Tibial artery (tissue), 4 donors: ENCODE measurements at places on chromosomes 13 and 19.

DNA sequence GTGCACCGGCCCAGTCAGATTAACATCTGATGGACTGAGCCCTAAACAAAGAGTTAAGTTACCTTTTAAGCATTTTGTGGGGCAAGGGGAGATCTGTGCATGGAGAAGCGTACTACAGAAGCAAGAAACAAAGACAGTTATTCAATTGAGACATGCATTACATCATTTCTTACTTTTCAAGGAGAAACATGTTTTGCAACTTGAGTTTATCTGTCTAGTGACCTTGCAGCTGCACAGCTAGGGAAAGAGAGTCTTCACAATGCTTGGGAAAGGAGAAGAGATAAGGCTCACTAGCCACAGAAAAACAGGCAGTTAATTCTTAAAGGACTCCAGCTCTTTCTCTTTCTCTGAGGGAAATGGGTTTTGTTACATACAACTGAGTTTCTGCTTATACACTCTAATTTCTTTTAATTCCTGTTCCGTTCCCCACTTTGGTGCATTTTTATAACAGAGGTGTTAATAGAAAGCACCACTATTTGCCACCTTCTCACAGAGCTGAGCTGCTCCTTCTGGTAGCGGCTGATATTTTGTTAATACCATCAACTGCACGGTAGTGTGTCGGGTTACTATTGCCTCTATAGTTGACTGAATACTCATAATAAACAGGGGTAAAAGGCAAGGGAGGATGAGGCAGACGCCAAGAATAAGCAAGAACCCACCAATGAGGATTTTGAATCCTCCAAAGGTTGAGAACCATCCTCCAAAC, 55.9 kb downstream of the ZNF431 start:
- DNase-seq = no peak

GRCh38 chr19:29519146-29519545, 6.6 kb upstream of the VSTM2B start:
- DNase-seq = no peak

DNA sequence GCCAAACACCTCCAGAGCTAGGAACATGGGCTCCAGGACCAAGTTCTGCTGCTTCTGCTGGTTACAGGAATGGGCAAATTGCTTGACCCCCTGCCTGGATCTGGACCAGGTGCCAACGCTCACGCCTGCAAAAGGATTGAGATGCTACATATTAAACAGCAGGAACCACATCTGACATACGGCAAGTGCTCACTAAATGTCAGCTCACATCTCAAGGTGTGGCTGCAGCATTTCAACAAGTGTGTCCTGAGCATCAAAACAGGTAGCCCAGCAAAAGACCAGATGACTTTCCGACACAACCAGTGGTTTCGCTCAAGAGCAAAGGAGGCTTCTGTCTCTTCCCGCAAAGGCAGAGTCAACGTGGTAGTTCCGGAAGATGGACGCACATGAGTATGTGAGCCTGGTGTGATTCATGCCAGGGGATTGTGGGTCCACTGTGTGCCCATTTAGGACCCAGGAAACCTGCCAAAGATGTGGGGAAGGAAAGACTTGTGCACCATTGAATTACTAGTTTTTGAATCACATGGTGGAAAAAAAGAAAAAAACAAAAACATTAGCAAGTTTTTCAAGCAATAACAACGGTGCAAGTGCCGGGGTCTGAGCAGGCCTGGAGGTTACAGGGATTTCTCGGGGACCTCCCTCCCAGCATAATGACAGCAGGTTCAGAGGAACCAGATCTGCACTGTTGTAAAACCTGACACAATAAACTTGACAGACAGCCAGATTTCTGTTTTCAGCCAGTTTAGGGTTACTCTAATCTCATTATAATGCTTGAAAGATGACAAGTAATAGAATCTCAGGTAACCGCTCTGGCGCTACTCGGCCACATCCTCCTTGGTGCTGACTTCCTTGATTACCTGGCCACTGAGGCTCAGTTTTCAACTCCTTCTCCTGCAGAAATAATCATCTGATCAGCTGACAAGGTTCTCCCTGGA, 77.9 kb downstream of the SOX1 start:
- DNase-seq = no peak

GRCh38 chr19:45798995-45799517, 6.4 kb upstream of the DMWD start:
- DNase-seq = peak; percentile 48

GRCh38 chr19:40369797-40370196, 20.2 kb downstream of the HIPK4 start:
- DNase-seq = no peak

- peak; percentile 72 for DNase-seq
These were observed 4.9 kb upstream of the PALM start for GRCh38 chr19:703651-704446.

DNA sequence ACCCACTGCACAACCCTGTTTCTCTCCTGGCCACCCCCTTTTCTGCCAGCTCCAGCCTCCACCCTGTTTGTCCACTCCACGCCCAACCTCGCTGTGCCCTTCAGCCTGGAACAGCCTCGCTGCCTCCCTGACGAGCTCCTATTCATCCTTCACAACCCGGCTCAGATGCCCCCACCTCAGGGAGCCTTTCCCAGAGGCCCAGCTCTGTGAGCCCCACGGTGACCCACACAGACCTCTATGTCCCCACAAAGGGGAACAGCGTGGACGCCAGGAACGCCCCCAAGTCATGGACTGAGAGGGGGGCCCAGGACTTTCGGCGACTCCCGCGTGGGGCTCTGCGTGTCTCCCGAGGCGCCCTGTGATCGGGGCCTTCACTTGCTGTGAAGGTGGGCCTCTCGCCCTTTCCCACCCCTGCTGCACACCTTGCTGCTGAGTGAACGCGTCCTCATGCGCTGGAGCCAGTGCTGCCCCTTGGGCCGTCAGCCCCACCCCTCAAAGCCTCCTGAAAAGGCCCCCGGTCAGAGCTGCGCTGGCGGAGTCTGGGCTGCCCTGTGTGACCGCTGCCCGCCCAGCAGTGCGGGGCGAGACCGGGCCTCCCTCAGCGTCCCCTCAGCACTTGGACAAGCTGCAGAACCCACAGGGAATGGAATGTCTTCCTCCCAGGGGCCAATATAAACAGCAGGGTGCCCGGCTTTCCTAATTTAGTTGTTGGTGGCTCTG, 40.0 kb downstream of the ADPRHL1 start:
- DNase-seq = peak; percentile 65

DNA sequence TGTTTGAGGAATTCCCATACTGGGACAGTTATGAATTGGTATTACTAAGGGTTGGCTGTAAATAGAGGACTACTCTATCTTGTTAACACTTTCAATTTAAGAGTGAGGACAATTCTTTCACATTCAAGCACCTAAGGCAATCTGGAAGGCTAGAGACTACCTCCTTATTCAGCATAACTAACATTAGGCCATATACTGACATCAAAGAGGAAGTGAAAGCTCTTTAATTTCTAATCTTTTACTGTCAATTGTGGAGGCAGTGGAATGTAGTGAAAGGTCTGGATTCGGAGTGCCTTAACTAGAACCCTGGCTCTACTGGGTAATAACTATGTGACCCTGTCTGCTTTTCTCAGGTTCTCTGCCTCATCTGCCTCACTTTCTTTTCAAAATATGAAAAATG, 134.0 kb downstream of the UFM1 start:
- DNase-seq = no peak

GRCh38 chr13:41304551-41304950, 6.5 kb upstream of the NAA16 start:
- no peak for DNase-seq
